Activated CD8-positive, alpha-beta memory T cell treated with anti-CD3 and anti-CD28 coated beads, Interleukin-2, amount 10 ng/mL, durations not matched to agents 7 days and 5 days (primary cell): ENCODE measurements at places on chromosomes 4 and X. TPM values are rescaled to one million over a fixed set of nuclear protein-coding genes. Genes with fewer than 3 reads are reported as not detected.

Gene CD38
- 151 TPM for total RNA-seq

DNA sequence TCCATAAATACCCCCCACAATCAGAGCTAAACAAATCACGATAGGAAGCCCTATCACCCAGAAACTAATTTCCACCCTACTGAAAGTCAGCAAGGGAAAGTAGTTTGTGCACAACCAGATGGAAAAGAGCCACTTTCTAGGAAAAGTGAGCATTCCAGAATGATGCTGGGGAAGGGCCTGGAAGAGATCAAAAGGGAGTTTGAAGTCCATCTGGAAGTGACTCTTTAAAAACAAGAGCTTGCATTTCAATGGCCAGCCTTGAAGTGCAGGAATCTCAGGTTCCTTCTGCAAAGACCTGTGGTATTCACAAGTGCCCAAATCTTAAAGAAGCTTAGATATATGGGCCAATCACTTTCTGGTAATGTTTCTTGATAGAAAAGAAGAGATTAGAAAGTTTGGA is 97.0 kb upstream of the LDB2 start:
- no peak for DNase-seq

- DNase-seq, result no peak
These were observed 124.5 kb upstream of the NOCT start for GRCh38 chr4:138890891-138891570.

Gene MAMLD1
- total RNA-seq, result 11.9 TPM

- no peak for DNase-seq
These were observed 35.1 kb downstream of the GEMIN8 start for GRCh38 chrX:13994536-13995080.

- DNase-seq, result no peak
These were observed 154.6 kb upstream of the MAGEB2 start for GRCh38 chrX:30060718-30061117.

DNA sequence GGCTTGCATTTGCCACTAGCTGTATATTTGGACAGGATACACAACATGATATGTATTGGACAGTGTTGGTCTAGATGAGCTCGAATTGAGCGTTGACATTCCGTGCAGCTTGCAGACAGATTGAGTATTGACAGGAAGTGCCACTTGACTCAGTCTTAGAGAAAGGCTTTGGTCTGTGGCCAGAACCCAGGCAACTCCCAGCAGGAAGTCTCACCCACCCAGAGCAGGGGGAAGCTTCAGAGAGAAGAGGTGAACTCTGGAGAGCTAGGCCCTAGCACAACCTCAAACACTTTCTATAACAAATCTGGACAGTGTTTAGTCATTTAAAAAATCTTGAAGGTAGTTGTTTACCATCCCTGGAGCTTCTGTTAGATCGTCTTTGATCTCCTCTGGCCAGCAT is 280.5 kb downstream of the FBXW7 start:
- peak; percentile 92 for DNase-seq

Gene TAF1
- 46.1 TPM for total RNA-seq

DNA sequence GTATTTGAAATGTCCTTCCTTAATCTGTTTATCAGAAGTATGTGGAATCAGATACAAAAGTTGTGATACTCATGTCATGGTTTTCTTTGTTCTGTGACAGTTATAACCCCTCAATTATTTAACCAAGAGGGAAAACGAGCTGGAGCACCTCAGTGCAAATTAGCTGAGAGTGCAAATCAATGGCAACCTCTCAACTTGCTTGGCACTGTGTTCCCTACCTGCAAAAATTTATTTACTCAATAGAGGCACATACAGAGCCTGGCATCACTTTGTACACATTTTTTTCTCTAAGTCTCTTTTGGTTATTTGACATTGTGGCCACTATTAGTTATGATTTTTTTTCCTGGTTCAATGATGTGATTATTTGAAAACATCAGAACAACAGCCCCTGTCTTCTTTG is 186.2 kb downstream of the STIM2 start:
- no peak for DNase-seq
